Endothelial cell (in vitro differentiated cells): ENCODE measurements at places on chromosomes 3 and 15.

DNA sequence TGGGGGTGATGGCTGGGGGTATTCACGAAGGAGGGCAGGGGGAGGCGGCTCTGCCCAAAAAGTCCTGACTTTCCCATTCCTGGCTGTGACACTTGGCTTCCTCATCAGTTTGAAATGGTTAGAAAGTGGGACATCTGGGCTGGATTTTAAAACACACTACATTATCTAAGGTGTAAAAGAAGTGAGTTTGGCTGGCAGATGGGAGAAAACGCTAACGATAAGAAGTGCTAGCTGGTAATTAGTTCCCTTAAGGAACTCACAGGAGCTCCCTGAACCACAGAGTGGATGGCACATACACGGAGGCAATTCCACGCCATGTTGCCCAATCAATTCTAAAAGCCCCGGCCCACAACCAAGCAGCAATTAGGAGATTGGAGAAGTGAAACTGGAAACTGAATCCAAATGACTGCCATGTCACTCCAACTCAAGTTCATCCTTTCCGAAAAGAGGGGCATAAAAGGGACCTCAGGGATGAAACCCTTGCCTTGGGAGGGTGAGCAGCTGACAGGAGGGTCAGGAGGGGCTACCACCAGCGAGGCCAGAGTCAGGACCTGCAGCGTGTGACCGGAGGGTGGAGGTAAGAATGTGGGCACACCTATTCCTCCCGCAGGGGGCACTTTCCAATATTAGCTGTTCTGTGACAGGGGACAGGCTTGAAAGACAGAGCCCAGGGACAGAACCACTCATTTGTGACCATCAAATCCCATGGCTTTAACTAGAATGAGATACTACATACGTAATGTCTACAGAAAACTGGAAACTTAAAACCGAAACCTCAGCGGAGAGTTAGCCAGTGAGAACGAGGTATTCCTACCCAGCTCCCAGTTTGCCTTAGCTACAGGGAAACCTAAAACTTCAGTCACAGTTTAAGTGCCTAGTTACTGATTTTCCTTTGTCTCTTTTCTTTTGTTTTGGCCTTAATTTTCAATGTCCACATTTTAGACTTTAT, 95.3 kb upstream of the OXTR start:
- no peaks in the 10 kb centered on the region for H3K4me1 ChIP-seq
- peaks cover 5% of the 10 kb centered on the region for H3K36me3 ChIP-seq
- no peak overlapping the region for H3K27ac ChIP-seq
- H3K27me3 ChIP-seq, result no peaks in the 10 kb centered on the region
- no peak for DNase-seq

- H3K4me1 ChIP-seq, result peaks cover 77% of the 10 kb centered on the region
- H3K4me3 ChIP-seq, result peak overlapping the region; percentile 70
- H3K36me3 ChIP-seq, result peaks cover 25% of the 10 kb centered on the region
Observed at GRCh38 chr3:119349354-119350041, 55.3 kb downstream of the ARHGAP31 start.

- H3K4me1 ChIP-seq, result peaks cover 5% of the 10 kb centered on the region
- H3K27me3 ChIP-seq, result no peaks in the 10 kb centered on the region
- H3K27ac ChIP-seq, result peak overlapping the region; percentile 28
- no peak overlapping the region for H3K4me3 ChIP-seq
Observed at GRCh38 chr3:67083277-67083676, 85.2 kb downstream of the KBTBD8 start.

DNA sequence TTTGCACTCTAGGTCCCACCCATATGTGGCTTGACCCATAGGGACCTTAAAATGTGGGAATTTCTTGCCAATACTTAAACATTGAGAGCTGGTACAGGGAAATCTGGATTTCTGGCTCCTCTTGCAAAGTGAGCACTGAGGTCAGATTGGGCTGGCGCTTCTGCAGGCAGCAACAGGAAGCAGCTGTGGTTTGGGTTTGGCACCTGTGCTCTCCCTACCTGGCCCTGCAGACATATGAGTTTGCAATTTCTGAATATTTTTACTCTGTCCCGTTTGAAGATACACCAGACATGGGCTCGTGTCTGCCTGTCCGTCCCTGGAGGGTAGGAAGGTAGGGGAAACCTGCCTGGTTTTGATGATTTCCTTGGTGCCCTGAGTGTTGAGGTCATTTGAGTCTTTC, 74.8 kb upstream of the SEC13 start:
- H3K36me3 ChIP-seq, result no peaks in the 10 kb centered on the region
- no peak for DNase-seq
- no peak overlapping the region for H3K27ac ChIP-seq
- peaks cover 3% of the 10 kb centered on the region for H3K4me1 ChIP-seq
- no peak overlapping the region for H3K4me3 ChIP-seq

GRCh38 chr15:101162701-101163483, 89.0 kb downstream of the CHSY1 start:
- H3K36me3 ChIP-seq, result peaks cover 22% of the 10 kb centered on the region
- peaks cover 28% of the 10 kb centered on the region for H3K4me1 ChIP-seq
- DNase-seq, result no peak

GRCh38 chr15:75732809-75733451, 20.3 kb upstream of the CSPG4 start:
- H3K4me1 ChIP-seq, result peaks cover 13% of the 10 kb centered on the region
- peak overlapping the region; percentile 24 for H3K27ac ChIP-seq
- H3K4me3 ChIP-seq, result no peak overlapping the region
- DNase-seq, result peak; percentile 86
- peaks cover 9% of the 10 kb centered on the region for H3K27me3 ChIP-seq

GRCh38 chr3:123802007-123802625, 82.0 kb downstream of the MYLK start:
- peaks cover 11% of the 10 kb centered on the region for H3K4me1 ChIP-seq
- H3K36me3 ChIP-seq, result no peaks in the 10 kb centered on the region
- H3K27ac ChIP-seq, result no peak overlapping the region
- no peak overlapping the region for H3K4me3 ChIP-seq
- DNase-seq, result no peak
- no peaks in the 10 kb centered on the region for H3K27me3 ChIP-seq

- H3K4me1 ChIP-seq, result peaks cover 8% of the 10 kb centered on the region
- H3K36me3 ChIP-seq, result no peaks in the 10 kb centered on the region
- no peak overlapping the region for H3K27ac ChIP-seq
- no peaks in the 10 kb centered on the region for H3K27me3 ChIP-seq
Observed at GRCh38 chr3:165644331-165644730, 192.9 kb downstream of the BCHE start.

GRCh38 chr3:166080096-166080495, 242.9 kb upstream of the BCHE start:
- no peak overlapping the region for H3K27ac ChIP-seq
- H3K4me1 ChIP-seq, result no peaks in the 10 kb centered on the region
- H3K36me3 ChIP-seq, result no peaks in the 10 kb centered on the region
- DNase-seq, result no peak
- no peaks in the 10 kb centered on the region for H3K27me3 ChIP-seq

- peaks cover 6% of the 10 kb centered on the region for H3K36me3 ChIP-seq
- H3K27ac ChIP-seq, result no peak overlapping the region
- H3K27me3 ChIP-seq, result peaks cover 2% of the 10 kb centered on the region
- H3K4me3 ChIP-seq, result no peak overlapping the region
- H3K4me1 ChIP-seq, result no peaks in the 10 kb centered on the region
Observed at GRCh38 chr3:58899953-58900298, 149.9 kb downstream of the CFAP20DC start.

DNA sequence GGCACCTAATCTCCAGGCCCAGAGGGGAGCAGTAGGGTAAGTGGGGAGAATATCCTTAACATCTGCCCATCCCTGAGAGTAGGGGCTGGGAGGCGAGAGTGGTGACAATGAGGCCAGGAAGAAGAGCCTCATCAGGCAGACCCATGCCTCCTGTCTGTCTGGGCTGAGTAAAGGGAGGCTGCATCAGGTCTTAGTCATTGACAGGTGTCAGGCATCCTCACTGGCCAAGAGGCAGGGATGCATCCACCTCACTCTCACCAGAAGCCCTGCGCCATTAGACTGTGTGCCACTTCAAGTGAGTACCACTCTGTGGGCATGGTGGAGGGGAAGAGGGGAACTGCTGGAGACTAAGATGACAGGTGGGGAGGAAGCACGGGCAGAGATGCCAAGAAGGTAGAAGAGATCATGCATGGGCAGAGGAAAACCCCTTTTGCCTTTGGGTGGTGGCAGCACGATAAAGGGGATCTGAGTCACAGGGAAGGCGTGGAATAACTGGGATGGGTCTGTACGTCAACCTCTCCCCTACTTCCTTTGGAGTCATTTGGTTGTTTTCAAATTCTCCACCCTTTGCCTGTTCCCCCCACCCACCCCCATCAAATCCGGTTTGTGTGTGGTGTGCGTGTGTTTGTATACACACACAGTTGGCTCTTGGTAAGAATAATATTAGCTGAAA, 14.1 kb downstream of the ANAPC13 start:
- H3K4me1 ChIP-seq, result peaks cover 3% of the 10 kb centered on the region
- H3K27me3 ChIP-seq, result peaks cover 4% of the 10 kb centered on the region
- peaks cover 3% of the 10 kb centered on the region for H3K36me3 ChIP-seq
- H3K27ac ChIP-seq, result no peak overlapping the region

- DNase-seq, result no peak
- H3K27me3 ChIP-seq, result peaks cover 6% of the 10 kb centered on the region
- no peak overlapping the region for H3K4me3 ChIP-seq
- no peak overlapping the region for H3K27ac ChIP-seq
- H3K36me3 ChIP-seq, result no peaks in the 10 kb centered on the region
- H3K4me1 ChIP-seq, result peaks cover 3% of the 10 kb centered on the region
Observed at GRCh38 chr3:127141921-127142730, 50.8 kb upstream of the PRR23E start.

DNA sequence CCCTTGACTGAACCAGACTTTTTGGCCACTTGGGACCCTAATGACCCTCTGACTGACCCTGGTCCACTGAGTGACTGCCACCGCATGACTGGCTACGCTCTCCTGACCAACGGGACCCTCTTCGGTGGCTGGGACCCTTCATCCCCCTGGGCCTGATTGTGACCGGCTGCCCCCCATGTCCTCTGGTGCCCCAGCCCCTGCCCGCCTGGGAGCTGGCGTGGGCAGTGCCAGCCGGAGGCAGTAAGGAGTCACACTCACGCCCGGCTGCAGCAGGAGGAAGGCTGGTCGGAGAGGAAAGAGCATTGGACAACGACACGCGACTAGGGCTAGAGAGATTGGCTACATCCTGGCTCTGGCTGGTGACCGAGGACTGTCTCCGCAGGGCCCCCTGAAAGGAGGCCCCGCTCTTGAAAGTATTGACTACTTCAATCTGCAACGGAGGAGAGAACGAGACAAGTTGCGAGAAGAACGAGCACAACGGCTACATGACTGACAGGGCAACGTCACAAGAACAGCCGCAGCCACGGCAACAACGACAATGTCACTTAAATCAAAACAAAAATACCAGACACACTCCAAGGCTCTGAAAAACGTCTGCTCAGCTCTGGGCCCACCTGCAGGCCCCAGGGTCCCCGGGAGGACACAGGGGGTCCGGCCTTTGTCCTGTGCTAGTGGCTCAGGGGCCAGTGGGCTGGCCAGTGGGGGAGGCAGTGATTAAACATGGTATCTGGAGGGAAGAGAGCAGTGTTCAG, 15.1 kb upstream of the SEC13 start:
- peaks cover 6% of the 10 kb centered on the region for H3K27me3 ChIP-seq
- H3K4me1 ChIP-seq, result peaks cover 25% of the 10 kb centered on the region
- H3K36me3 ChIP-seq, result no peaks in the 10 kb centered on the region
- peak overlapping the region; percentile 61 for H3K27ac ChIP-seq
- H3K4me3 ChIP-seq, result no peak overlapping the region

DNA sequence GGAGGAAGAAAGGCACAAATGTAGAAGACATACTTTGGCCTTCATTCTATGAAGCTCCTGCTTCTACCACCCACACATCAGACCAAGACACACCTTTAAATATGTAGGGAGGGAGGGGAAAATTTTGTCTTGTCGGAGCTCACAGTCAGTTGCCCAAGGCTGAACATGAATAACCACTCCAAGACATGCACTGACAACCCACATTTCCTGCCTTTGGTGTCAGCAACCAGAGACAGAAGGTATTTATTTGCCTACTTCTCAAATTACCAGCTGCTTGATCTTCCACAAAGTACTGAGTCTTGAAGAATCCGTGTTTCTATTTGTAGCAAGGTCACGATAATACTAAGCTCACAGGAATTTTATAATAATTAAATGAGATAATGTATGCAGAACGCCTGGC, 169.7 kb downstream of the KCNMB2 start:
- H3K27ac ChIP-seq, result no peak overlapping the region
- no peaks in the 10 kb centered on the region for H3K36me3 ChIP-seq
- DNase-seq, result no peak
- H3K4me1 ChIP-seq, result no peaks in the 10 kb centered on the region
- no peak overlapping the region for H3K4me3 ChIP-seq
- no peaks in the 10 kb centered on the region for H3K27me3 ChIP-seq

GRCh38 chr3:16338999-16339398, 74.0 kb downstream of the OXNAD1 start:
- peaks cover 30% of the 10 kb centered on the region for H3K36me3 ChIP-seq
- peaks cover 18% of the 10 kb centered on the region for H3K4me1 ChIP-seq
- H3K27me3 ChIP-seq, result peaks cover 7% of the 10 kb centered on the region
- no peak overlapping the region for H3K27ac ChIP-seq

DNA sequence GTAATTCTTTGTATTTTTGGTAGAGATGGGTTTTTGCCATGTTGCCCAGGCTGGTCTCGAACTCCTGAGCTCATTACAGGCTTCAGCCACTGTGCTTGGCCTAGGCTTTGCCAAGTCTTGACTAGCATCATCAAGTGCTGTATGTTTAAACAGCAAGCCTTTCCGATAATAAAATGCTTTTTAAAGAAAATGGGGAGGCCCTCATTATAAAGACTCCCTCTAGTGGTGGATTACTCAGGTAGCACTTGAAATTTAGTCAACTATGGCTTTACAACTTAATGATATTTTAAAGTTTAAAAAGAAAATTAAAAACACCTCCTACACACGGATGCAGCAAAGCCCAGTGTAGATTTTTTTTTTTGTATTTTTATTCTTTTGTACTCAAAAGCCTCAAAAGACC, 213.6 kb downstream of the GAP43 start:
- DNase-seq, result no peak
- peaks cover 2% of the 10 kb centered on the region for H3K4me1 ChIP-seq
- no peaks in the 10 kb centered on the region for H3K27me3 ChIP-seq
- no peak overlapping the region for H3K27ac ChIP-seq
- H3K36me3 ChIP-seq, result no peaks in the 10 kb centered on the region
- H3K4me3 ChIP-seq, result no peak overlapping the region

DNA sequence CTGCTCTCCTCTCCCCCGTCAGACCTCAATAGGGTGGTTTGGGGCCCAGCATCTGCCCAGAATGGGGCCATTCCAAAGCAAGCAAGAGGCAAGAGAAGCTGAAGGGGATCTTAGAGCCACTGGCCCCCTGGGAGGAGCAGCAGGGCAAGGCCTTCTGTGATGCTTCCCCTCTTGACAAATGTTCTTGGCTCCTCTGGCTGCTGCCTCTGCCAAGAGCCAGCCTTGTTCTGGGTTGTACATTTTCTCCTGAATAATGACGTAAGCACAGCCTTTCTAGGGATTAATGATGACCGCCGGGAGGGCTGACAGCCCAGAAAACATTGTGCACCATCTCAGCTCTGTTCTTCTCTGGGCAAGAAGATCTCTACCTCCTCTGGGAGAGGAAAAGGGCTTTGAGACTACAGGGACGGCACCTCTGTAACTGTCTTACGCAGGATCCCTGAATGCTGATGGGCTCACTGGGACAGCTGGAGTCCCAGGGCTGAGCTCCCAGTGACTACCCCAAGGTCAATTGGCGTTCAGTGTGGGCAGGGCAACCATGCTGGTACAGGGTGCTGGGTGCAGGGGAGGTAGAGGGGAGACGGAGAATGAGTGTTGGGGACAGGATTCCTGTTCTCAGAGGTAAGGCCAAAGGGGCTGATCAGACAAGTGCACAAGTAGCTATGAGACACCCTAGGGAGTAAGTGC, 253.3 kb downstream of the FAM43A start:
- H3K36me3 ChIP-seq, result no peaks in the 10 kb centered on the region
- H3K27ac ChIP-seq, result no peak overlapping the region
- H3K4me1 ChIP-seq, result peaks cover 7% of the 10 kb centered on the region
- H3K27me3 ChIP-seq, result peaks cover 13% of the 10 kb centered on the region
